ENCODE measurements at places on chromosomes 4 and X.
A peak's percentile ranks its signal among the peaks of the same experiment; 100 is the strongest.

DNA sequence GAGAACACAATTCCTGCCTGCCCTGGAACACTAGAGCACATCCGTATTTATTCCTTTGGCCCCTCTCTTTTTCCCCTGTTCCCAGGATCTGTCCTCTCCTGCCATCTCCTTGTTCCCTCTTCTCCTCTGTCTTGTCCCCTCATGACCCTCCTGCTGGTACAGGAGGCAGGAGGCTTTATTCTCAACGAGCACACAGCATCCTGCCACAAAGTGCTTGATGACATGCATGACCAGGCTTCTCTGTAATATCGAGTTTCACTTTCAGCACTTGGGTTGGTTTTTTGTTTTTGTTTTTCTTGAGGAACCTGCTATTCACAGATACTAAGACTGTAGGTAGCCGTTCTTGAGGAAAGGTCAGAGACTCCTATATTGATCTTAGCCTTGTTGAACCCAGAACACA lies 35.3 kb downstream of the NALF2 start:
- DNase-seq = no peak

GRCh38 chr4:1614854-1615595 lies 69.1 kb downstream of the FAM53A start:
- no peak for DNase-seq

DNA sequence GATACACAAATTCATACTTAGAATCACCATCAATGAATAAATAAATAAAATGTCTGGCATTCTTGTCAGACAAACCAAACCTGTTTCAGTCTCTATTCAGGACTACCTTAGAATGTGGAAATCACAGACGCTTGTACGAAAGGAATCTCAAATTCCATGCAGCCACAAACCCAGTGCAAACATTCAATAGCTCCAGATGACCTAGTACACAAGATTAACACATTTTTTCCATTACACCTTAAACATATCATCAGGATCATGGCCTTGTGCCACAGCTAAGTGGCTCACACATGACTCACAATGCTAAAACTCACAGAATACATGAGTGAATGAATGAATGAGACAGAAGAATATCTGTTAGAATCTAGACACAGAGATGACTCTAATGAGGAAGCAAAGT lies 134.2 kb downstream of the PWWP3B start:
- DNase-seq = no peak

GRCh38 chr4:138749303-138749702 lies 266.3 kb upstream of the NOCT start:
- no peak for DNase-seq

DNA sequence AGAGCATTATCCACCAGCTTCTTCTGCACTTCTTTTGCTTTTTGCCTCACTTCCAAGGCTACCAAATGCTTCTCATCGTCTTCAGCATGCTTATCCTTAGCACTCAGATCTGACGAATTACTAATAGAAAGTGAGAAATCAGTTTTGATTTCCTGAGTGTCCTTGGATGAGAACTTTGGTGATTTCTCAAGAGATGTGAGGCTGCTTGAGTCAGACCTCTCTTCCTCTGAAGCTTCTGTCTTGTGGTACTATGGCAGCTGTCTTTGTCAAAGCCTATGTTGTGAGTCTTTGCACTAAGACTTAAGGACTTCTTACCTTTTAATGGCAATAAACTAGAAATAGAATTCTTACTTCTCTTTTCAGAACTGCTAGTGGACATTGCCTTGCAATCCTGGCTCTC lies 169.9 kb downstream of the CPE start:
- DNase-seq = no peak

GRCh38 chr4:37816006-37816405 lies 10.5 kb upstream of the PGM2 start:
- DNase-seq = no peak

- no peak for DNase-seq
Observed at GRCh38 chr4:84964995-84965552, 1.4 kb downstream of the WDFY3 start.

- no peak for DNase-seq
Observed at GRCh38 chrX:134161162-134161561, 75.8 kb upstream of the CCDC160 start.

GRCh38 chrX:31298916-31299315 lies 227.1 kb upstream of the FTHL17 start:
- peak; percentile 5 for DNase-seq

GRCh38 chrX:9312922-9313867 lies 151.7 kb upstream of the TBL1X start:
- DNase-seq = no peak

- DNase-seq = no peak
Observed at GRCh38 chrX:97766501-97767095, 882.9 kb downstream of the RPA4 start.

DNA sequence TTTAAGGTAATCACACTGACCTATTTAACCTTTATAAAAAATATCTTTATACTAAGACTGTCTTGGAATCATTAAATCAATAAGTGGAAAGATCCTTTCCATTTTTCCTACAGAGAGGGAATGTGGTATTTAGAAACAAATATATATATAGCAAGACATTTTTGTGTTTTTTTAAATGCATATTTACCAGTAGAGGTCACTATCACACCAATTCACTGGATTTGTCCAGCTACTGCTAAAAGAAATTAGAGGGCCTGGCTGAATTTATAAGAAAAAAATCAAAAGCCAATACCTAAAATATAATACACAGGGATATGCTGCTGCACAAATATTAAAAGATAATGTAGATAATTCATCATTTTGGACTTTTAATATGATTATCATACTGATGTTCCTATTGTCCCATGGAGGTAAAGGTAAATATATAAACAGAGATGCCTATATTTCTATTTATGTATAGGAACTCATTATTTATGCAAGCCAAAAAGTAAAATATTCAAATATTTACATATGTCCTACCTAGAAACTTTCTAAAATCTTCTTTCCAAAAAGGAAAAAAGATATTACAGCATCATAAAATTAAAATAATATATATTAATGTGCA lies 69.5 kb downstream of the PDE5A start:
- DNase-seq = peak; percentile 20

DNA sequence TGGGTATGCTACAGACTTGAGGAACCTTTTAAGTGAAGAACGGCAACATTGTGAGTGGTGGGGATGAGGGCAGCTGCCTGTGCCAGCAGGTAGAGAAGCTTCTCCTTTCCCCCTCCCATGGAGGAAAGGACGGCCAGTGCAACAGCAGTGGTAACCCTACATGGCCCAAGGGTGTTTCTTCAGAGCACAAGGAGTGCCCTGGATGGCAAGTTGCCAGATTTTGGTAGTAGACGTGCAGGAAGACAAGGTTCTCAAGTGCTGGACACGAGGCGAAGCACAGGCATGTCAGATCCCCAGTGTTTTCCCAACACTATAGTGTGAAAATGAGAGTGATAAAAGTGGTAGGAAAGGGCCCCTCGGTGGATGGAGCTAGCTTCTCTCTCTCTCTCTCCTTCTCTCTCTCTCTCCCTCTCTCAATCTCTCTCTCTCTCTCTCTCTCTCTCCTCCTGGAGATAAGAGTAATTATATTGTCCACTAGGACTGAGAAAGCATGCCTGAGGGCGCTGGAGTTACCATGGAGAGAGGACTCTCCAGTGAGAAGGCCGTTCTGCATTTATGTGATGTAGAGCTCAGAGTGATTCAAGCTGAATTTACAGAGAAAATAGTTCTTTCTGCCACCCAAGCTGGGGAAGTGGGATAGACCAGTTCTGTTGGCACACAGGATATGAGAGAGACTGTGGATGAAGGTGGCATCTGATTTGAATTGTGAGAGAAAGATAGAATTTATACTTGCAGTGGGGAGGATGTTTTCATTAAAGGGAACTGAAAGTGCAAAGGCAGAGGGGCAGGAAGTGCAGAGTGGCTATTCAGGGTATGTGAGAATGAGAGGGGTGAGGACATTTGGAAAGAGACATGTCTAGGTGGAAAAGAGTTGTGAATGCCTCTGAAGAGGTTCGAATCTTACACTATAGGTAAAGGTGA lies 25.7 kb upstream of the TRPC3 start:
- DNase-seq = no peak

DNA sequence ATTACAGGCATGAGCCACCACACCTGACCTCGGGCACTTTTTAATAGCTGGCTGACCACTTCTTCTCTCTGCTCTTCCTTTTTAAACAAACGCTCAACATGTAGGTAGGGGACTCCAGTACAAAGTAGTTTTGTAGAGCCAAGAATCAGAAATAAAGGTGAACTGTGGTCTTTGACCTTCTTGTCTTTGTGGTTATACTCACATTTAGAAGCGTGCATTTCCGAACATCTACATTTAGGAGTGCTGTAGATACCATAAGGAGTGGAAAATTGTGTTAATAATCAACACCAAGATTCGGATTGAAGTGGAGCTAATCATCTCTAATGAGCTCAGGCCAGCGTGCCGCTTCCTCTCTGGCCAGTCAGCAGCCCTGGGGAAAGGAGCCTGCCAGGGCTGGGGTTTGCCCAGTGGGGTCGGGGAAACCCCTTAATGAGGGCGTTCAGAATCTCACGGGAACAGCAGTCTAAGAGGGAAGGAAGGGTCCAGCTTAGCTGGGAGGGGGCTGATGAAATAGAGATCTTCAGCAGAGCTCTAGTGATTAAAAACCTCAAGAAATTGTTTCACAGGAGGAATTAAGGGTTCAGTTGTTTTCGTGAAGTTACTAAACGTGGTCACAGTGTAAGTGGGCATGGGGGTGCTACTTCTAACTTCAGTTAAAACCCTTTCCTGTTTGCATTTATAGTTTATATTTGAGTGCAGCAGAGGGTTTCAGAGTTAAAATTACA lies 81.2 kb downstream of the GAB1 start:
- DNase-seq = no peak

GRCh38 chrX:69143530-69143929 lies 21.7 kb downstream of the PJA1 start:
- no peak for DNase-seq

DNA sequence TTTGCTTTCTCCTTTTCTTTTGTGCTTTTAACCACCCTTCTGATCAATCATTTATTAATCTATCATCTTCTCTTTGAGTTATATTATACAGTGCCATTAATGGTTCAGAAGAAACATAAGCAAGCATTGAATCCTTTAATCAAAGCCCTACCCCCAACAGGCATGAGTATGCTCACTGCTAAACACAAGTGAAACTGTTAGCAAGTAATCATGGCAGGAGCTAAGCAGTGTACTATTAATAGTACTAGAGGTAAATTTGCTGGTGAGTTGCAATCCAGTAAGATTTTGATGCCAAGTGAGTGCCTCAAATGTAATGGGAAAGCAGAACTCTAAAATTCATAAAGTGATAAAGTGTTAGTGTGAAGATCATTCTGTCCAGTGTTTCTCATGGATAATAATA lies 57.2 kb downstream of the FNIP2 start:
- DNase-seq = no peak

DNA sequence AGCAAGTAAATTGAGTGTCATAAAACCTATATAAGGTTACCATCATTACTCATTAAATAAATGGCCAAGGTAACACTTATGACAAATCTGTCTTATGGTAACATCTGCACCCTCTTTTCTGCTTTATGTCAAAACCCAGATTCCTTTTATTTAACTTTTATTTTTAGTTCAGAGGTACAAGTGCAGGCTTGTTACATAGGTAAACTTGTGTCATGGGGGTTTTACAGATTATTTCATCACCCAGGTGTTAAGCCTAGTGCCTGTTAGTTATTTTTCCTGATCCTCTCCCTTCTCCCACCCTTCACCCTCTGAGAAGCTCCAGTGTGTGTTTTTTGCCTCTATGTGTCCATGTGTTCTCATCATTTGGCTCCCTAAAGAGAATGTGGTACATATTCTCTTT lies 930.7 kb downstream of the CCSER1 start:
- DNase-seq = no peak

GRCh38 chr4:41655177-41655576 lies 93.3 kb downstream of the PHOX2B start:
- DNase-seq = no peak

DNA sequence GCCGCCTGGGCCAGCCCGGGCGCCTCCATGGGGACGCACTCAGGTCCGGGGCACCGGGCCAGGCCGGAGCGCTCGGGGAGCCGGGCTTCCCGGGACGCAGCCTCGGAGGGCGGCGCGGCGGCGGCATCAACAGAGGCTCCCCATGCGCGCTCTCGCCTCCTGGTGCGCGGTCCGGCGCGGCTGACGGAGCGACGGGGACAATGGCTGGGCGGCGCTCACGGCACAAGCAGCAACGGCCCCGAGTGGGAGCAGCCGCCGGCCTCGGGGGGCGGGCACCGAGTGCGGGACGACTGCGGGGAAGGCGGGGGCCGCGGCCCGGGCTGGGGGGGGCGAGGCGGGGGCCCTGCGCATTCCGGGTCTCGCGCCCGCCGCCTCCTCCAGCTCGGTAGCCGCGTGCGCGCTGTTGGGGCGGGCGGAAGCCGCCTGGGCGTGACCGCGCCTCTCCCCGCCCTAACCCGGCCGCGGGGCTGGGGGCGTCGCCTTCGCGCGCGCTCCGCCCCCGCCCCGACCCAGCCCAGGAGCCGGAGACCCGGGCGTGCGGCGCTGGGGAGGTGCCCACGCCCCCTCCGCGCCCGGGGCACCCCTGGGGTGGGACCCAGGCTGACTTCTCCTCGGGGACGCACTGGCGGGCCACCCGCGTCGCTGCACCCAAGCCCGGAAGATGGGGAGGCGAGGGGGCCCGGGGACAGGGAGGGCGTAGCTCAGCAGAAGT lies at the start of gene PRKX:
Gene PRKX, minus strand, starts transcription at position 425 of the 712 bp plus-strand sequence. Its CDS starts 396 bp downstream, at position 29.
- DNase-seq = peak; percentile 39

DNA sequence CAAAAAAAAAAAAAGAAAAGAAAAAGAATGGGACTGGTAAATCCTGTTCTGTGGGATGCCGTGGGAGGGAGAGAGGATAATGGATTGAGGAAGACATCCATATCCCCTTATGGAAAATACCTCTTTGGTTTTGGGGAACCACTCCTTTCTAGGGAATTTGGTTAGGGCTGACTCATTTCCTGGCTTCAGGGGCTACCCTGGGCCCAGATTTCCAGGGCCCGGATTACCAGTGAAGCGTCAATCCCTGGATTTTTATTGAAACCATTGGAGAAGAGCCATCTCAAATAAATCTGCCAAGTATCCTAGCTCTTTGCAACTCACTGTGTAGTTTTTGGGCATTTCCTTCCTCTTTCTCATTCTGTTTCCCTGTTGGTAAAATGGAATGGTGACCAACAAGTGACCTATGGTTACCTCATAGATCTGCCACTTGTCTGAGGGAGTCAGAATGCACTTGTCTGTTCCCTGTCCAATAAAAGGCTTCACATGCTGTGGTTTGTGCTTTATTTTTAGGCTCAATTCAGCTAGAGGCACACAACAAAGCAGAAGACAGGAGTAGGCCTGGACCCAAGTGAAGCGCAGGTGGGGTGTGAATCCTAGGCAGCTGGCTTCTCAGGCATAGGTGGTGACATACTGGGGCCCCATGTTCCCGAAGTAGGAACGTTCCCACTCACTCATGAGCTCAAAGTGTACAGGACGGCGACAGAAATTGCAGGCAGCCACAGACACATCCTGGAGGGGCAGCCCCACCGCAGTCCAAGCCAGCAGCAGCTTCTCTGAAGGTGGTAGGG lies 8.6 kb downstream of the APEX2 start:
- peak; percentile 18 for DNase-seq

DNA sequence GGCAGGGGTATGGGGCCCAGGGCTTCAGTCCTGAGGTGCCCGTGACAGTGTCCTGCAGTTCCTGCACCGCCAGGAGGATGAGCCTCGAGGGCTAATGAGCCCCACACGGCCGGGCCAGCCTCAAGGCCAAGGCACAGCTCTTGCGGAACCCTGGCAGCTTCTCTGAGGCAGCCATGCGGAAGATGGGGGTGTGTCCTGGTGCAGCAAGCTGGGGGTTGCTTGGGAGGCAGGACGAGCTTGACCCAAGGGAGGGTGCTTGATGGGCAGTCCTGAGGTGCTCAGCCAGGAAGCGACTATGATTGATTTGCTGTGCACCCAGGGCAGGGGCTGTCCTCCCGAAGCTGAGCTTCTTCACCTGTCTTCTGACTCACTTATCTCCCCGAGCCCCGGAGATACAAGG lies 9.1 kb upstream of the FGFR3 start:
- DNase-seq = no peak

Measured in Ammon's horn (tissue), 1 donor.